Neuronal stem cell (in vitro differentiated cells): ENCODE measurements at places on chromosomes 1 and 21.

- no peaks in the 10 kb centered on the region for H3K27me3 ChIP-seq
These were observed 206.2 kb upstream of the ADAMTS5 start for GRCh38 chr21:27173053-27173452.

DNA sequence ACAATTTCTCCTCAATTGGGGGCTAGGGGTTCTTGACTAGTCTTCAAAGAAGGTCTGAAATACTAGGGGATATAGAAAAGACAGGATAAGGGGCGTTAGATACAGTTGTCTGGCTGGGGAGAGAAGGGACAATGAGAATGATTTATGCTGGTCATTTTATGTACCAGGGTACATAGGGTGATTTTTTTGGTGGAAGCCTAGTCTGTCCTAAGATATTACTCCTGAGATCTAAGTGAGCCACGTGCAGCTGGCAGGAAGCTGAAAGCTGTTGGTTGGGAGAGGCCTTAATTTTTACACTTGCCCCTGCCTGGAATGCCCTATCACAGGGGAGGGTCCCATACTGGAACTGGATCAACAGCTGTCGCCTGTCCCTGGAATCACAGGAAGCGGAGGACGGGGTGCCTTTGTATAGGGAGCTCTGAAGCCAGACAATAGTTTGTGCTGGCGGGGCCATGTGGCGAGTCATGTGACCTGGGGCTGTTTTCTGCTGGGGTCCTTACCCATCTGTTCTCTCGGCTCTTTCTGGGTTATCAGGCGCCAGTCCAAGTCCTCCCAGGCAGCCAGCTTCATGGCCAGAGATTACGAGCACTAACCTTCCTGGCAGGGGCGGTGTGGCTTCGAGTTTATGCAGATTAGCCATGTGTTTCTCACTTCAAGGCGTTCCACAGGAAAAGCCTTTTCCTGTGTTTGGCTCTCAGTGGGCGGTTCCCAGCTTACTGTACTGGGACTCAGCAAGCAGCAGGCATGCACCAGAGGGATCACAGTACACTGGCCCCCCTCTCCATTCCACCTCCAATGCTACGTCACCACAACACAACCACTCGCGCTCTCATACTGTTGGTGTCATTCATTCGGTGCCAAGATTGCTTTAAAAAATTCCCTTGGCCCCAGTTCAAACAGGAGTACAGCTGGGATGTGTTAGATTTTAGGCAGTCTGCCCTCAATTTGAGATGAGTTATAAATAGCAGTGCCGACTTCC, 27.5 kb downstream of the ARID1A start:
- H3K4me3 ChIP-seq = no peak overlapping the region
- peaks cover 46% of the 10 kb centered on the region for H3K36me3 ChIP-seq
- peak; percentile 54 for DNase-seq
- no peak overlapping the region for H3K27ac ChIP-seq
- H3K4me1 ChIP-seq = peaks cover 36% of the 10 kb centered on the region

DNA sequence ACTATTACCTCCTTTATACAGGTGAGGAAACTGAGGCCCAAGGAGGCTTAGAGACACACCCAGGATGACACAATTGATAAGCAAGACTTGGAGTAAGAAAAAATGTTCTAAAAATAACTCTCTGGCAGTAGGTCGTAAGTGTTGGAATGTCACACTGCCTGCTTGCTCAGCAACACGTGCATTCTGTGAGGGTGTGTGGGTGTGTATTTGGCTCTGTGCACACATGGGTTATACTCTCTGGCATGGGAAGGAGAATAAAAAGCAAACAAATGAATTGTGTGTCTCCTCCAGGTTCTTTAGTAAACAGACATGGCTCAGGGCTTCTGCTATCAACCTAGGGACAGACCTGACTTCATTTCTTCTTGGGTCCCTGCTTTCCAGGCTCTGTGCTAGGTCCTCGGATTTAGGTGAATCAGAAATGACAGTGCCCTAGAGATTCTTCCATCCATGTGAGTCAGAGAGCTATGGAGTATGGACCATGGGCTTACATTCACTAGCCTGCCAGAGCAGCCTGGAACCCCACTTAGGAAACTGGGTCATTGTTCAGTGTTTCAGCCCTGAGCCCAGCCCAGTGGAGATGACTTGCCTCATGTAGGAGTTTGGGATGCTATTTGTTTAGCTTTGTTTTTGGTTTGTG, 72.4 kb downstream of the ELAVL4 start:
- H3K4me3 ChIP-seq = no peak overlapping the region
- H3K27ac ChIP-seq = no peak overlapping the region
- DNase-seq = no peak
- H3K36me3 ChIP-seq = no peaks in the 10 kb centered on the region

- no peaks in the 10 kb centered on the region for H3K36me3 ChIP-seq
- no peak for DNase-seq
- H3K27me3 ChIP-seq = no peaks in the 10 kb centered on the region
These were observed 27.0 kb upstream of the IFNAR2 start for GRCh38 chr21:33202464-33203363.

DNA sequence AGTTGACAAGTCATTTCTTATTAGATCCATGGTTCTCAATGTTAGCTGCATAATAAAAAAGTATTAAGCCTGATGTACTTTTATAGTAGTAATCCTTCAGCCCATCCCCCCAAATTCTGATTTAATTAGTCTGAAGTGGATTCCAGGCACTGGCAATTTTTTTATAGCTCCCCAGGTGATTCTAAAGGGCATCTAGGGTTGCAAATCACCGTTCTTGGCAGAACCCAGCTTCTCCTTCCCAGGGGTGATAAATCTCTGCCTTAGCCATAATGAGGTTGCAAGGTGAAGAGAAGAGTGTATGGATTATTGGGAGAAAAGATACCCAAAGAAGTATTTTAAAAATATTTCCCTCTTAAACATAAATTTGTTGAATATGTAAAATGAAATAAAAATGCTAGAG, 43.0 kb upstream of the RXRG start:
- no peaks in the 10 kb centered on the region for H3K36me3 ChIP-seq
- H3K4me1 ChIP-seq = peaks cover under 1% of the 10 kb centered on the region
- H3K27ac ChIP-seq = no peak overlapping the region
- no peaks in the 10 kb centered on the region for H3K27me3 ChIP-seq

DNA sequence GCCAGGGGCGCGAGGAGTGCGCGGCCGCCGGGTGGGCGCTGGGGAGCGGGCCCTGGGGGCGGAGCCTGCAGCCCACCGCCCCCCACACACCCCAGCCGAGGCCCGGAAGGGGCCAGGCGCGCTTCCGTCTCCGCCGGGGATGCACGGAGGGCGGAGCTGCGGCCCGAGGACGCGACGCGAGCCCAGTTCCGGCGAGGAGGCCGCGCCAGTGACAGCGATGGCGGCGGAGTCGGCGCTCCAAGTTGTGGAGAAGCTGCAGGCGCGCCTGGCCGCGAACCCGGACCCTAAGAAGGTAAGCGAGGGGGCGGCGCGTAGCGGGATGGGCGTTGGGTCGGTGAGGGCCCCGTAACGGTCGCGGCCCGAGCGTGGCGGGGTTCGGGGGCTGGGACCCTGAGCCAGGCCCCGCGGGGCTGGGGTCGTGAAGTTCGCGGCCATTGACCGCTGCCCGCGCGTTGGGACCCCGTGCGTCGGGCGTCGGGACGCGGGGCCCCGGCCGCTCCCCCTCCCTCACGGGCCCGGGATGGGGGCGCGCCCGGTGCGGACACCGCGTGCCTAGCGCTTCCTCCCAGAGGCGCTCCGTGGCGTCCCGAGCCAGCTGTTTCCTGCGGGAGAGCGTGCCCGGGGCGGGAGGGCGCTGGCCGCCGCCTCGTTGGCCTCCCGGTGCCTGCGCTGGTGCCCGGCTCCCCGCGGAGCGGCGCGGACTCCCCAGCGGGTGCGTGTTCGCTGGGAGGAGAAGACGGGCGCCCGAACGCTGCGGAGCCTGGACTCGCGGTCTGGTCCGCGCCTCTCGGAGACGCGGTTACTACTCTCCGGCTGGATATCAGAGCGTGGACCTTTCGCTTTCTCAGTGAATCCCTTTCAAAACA, at the start of gene ELOA:
TSS of gene ELOA (plus strand) at position 185 of the 866 bp plus-strand sequence. CDS start at position 218, 33 bp downstream.
- no peaks in the 10 kb centered on the region for H3K27me3 ChIP-seq
- DNase-seq = peak; percentile 74
- peaks cover 9% of the 10 kb centered on the region for H3K4me1 ChIP-seq

GRCh38 chr21:39972471-39972870, 105.2 kb downstream of the PCP4 start:
- H3K4me1 ChIP-seq = peaks cover 2% of the 10 kb centered on the region
- H3K27me3 ChIP-seq = no peaks in the 10 kb centered on the region
- no peak overlapping the region for H3K27ac ChIP-seq
- H3K4me3 ChIP-seq = no peak overlapping the region
- H3K36me3 ChIP-seq = no peaks in the 10 kb centered on the region
- no peak for DNase-seq

DNA sequence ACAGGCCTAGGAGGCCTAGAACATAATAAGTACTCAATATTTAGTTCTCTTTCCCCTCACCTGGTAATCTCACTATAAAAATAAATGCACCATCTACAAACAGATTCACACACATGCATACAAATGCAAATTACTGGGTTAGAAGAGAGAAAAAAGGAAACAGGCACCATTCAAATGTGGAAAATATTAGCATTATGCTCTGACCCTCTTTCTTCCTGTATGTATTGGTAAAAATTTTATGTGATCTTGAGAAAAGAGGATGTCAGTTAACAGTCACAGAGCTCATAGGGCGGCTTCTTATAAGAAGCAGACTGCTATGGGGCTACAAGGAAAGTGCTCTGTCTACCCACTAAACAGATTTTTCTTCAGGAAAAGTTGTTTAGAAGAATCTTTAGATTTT, 565.4 kb downstream of the LMO4 start:
- no peaks in the 10 kb centered on the region for H3K4me1 ChIP-seq
- no peak for DNase-seq
- H3K4me3 ChIP-seq = no peak overlapping the region
- H3K36me3 ChIP-seq = no peaks in the 10 kb centered on the region
- no peak overlapping the region for H3K27ac ChIP-seq
- no peaks in the 10 kb centered on the region for H3K27me3 ChIP-seq

GRCh38 chr1:23288201-23288600, 55.9 kb downstream of the HNRNPR start:
- no peaks in the 10 kb centered on the region for H3K4me1 ChIP-seq
- no peak overlapping the region for H3K4me3 ChIP-seq
- peaks cover 8% of the 10 kb centered on the region for H3K36me3 ChIP-seq
- H3K27ac ChIP-seq = no peak overlapping the region
- DNase-seq = no peak
- H3K27me3 ChIP-seq = no peaks in the 10 kb centered on the region

GRCh38 chr21:18894387-18894786, 490.8 kb upstream of the TMPRSS15 start:
- H3K4me3 ChIP-seq = no peak overlapping the region
- no peak overlapping the region for H3K27ac ChIP-seq
- H3K4me1 ChIP-seq = no peaks in the 10 kb centered on the region

DNA sequence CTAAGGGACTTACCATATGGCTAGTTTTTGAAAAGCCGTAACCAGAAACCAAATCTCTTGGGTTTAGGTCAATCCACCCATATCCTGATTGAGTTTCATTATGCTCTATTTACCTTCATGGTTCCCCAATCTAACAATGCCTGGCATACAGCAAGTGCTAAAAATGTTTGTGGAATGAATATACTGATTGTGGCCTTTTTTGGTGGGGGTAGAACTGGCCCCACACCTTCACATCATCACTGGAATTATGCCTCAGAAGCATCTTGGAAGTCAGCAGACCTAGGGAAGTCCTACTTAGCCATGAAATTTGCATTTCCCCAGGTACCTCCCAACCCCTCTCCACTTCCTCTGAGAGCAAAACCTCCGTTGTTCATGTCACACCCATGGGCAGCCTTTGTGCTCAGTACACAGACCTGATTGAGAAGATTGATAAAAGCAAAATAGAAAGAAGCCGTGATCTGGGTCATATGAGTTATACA, 17.8 kb upstream of the SLAMF1 start:
- DNase-seq = no peak
- no peak overlapping the region for H3K27ac ChIP-seq
- no peak overlapping the region for H3K4me3 ChIP-seq
- no peaks in the 10 kb centered on the region for H3K4me1 ChIP-seq

DNA sequence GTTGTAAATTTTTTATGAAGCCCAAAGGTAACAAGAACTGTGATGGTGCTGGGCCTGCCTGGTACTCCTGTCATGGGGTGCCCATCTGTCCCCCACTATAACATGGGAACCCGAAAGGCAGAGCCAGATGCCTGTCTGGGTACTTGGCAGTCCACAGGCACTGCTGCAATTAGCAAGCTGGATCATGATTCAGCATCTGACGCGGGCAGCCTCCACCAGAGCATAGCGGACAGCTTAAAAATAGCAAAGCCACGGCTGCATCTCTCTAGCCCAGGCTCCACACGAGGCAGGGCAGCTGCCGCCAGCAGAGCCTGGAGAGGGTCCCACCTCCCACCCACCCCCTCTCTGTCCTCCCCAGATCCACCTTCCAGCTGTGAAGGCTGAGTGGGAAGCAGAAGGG, 22.9 kb downstream of the SUSD4 start:
- H3K27me3 ChIP-seq = no peaks in the 10 kb centered on the region
- no peak overlapping the region for H3K27ac ChIP-seq
- H3K36me3 ChIP-seq = no peaks in the 10 kb centered on the region
- no peak for DNase-seq

DNA sequence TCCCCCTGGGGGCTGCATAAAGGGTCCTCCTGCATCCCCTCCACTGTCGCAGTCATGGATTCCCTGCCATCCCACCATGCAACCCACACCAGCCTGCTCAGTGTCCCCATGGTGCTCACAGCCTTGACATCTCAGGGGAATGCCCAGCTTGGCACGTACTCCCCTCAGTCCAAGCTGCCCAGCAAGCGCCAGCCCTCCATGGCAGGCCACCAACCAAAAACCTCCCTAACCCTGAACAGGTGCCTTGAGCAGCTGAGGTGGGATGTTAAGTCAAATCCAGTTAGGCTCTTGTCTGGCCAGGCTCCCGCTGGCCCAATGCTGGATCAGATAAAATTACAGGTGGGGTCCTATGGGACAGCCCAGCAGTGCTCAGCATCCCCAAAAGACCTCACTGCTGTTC, 341 bp downstream of the VTCN1 start:
- H3K4me1 ChIP-seq = peaks cover 3% of the 10 kb centered on the region
- no peaks in the 10 kb centered on the region for H3K36me3 ChIP-seq
- DNase-seq = no peak
- peaks cover 16% of the 10 kb centered on the region for H3K27me3 ChIP-seq
- no peak overlapping the region for H3K4me3 ChIP-seq

- H3K27ac ChIP-seq = no peak overlapping the region
- no peaks in the 10 kb centered on the region for H3K27me3 ChIP-seq
- H3K4me3 ChIP-seq = no peak overlapping the region
- no peaks in the 10 kb centered on the region for H3K4me1 ChIP-seq
- peaks cover 96% of the 10 kb centered on the region for H3K36me3 ChIP-seq
These were observed 19.9 kb upstream of the PPP1R15B start for GRCh38 chr1:204431310-204432184.

GRCh38 chr21:33598051-33598450, 9.6 kb upstream of the DONSON start:
- H3K4me1 ChIP-seq = no peaks in the 10 kb centered on the region
- DNase-seq = no peak
- H3K27ac ChIP-seq = no peak overlapping the region
- peaks cover 20% of the 10 kb centered on the region for H3K36me3 ChIP-seq
- no peaks in the 10 kb centered on the region for H3K27me3 ChIP-seq
- H3K4me3 ChIP-seq = no peak overlapping the region

- no peak overlapping the region for H3K4me3 ChIP-seq
- H3K27ac ChIP-seq = no peak overlapping the region
- H3K27me3 ChIP-seq = no peaks in the 10 kb centered on the region
- DNase-seq = no peak
- peaks cover 3% of the 10 kb centered on the region for H3K4me1 ChIP-seq
- no peaks in the 10 kb centered on the region for H3K36me3 ChIP-seq
These were observed 4.0 kb upstream of the SLC35A3 start for GRCh38 chr1:99965646-99966375.
